ENCODE measurements at places on chromosomes 5 and 9.

DNA sequence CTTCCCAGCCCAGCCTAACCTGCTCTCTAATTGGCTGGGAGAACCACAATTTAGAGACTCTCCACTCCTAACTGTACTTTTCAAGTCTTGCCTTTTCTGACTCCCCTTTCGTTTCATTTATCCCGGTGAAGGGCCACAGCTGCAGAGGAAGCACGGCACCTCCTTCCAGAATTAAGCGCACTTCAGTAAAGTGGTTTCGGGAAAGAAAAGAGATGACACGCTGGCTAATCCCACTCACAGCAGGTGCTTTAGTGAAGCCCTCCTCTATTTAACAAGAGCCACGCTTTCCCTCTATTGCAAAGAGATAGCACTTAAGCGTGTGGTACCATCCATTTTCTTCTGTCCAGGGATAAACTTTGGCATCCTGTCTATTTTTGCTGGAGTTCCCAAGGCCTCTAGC is 4.8 kb downstream of the DNAH5 start:
- no peaks in the 10 kb centered on the region for H3K27me3 ChIP-seq
- no peak overlapping the region for H3K27ac ChIP-seq
- H3K36me3 ChIP-seq: no peaks in the 10 kb centered on the region
- H3K4me3 ChIP-seq: no peak overlapping the region
- H3K4me1 ChIP-seq: no peaks in the 10 kb centered on the region

DNA sequence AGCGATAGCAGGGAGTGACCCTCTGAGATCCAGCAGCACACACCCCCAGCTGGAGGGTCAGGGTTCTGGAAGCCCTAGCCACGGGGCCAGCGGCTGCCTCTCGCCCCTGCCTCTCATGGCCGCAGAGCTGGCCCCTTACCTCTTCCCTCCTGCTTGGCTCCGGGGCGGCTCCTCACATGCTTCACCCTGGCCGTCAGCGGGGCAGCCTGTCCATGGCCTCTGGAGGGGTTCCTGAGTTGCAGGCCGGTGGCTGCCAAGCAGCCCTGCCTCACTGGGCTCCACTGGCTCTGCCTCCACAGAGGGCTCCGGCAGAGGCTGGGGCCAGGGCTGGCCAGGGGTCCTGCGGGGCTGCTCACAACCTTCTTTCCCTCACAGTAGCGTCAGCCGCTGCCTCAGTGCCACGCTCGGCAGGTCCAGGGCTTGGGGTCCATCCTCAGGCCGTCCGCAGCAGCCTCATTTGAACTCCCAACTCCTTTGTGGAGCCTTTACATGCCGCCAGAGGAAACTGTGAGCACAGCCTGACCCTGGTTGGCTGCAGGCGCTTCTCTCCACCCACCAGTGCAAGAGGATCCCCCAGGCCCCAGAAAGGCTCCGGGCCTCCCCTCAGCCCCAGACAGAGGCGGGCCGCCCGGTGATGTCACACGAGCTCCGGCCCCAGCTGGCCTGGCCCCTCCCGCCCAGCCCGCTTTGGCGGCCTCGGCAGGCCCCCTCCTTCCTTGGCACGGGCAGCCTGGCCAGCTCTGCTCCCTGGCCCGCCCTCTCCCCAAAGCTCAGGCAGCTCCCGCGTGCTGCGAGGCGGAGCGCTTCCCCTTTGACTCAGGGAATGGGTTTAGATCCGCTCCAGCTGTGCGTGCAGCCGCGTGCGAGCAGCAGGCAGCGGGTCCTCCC is at the start of gene ANGPTL2:
ANGPTL2 (minus strand) TSS at position 460 of the 888 bp plus-strand sequence. CDS start 13,904 bp downstream, outside the sequence.
- peak; percentile 43 for DNase-seq
- peak within 1 kb of the TSS; percentile 23 for H3K27ac ChIP-seq
- H3K4me1 ChIP-seq: peaks cover 25% of the 10 kb centered on the region
- no peaks in the 10 kb centered on the region for H3K36me3 ChIP-seq
- no peaks in the 10 kb centered on the region for H3K27me3 ChIP-seq

GRCh38 chr9:134988706-134989105 is 71.0 kb upstream of the FCN1 start:
- no peaks in the 10 kb centered on the region for H3K36me3 ChIP-seq
- H3K27ac ChIP-seq: no peak overlapping the region

DNA sequence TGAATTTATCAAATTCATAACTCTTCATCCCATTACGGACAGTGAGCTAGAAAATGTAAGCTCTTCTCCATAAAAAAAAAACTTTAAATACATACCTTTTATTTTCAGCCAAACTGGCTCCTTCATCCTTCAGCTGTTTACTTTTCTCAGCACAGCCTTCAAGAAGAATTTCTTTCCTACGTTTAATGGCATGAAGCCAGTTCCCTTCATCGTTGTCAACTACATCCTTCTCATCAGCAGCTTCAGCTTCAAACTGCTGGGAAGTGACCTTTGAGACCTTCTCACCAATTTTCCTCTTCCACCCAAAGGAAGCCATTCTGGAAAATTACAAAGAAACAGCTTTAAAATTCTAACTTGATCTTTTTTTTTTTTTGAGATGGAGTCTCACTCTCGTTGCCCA is 9.1 kb downstream of the TTC33 start:
- no peaks in the 10 kb centered on the region for H3K27me3 ChIP-seq
- H3K4me1 ChIP-seq: 0 out of 2 replicates have a peak, but pooled peaks cover 8% of the 10 kb centered on the region
- peaks cover 9% of the 10 kb centered on the region for H3K36me3 ChIP-seq
- H3K4me3 ChIP-seq: no peak overlapping the region
- H3K27ac ChIP-seq: no peak overlapping the region

GRCh38 chr5:159904874-159905273 is 11.4 kb upstream of the ADRA1B start:
- no peak for DNase-seq
- no peaks in the 10 kb centered on the region for H3K4me1 ChIP-seq
- H3K27ac ChIP-seq: no peak overlapping the region
- peaks cover 5% of the 10 kb centered on the region for H3K27me3 ChIP-seq
- no peak overlapping the region for H3K4me3 ChIP-seq

DNA sequence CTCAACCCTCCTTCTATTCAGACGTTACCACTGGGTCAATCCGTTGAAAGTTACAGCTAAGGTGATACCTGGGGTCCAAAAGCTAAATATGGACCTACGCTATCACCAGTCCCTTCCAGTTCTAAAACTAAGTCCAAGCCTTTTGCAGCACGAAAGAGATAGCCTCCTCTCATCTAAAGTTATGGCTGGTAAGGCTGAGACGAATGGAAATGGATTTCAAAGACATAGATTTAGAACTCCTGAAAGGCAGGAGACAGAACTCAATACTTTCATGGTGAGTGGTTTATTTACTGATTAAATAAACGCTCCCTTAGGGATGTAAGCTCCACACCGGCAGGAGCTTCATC is 751 bp upstream of the RIC1 start:
- no peaks in the 10 kb centered on the region for H3K27me3 ChIP-seq
- peak overlapping the region; percentile 80 for H3K27ac ChIP-seq
- H3K36me3 ChIP-seq: no peaks in the 10 kb centered on the region
- H3K4me1 ChIP-seq: peaks cover 40% of the 10 kb centered on the region
- no peak for DNase-seq
- H3K4me3 ChIP-seq: peak overlapping the region; percentile 94
